MCF 10A (cell line): ENCODE measurements at places on chromosomes 2 and 18. TPM values are rescaled to one million over a fixed set of nuclear protein-coding genes. Genes with fewer than 3 reads are reported as not detected.

Gene MAB21L4
- total RNA-seq, result not detected in 2 replicates

Gene CDH2
- 14.6 and 15.1 TPM in 2 replicates for total RNA-seq

Gene TEX44
- not detected in 2 replicates for total RNA-seq

Gene TCF23
- total RNA-seq, result not detected in 2 replicates

Gene NEUROD1
- not detected in 2 replicates for total RNA-seq

Gene YIPF4
- total RNA-seq, result 67.6 and 90.3 TPM in 2 replicates

DNA sequence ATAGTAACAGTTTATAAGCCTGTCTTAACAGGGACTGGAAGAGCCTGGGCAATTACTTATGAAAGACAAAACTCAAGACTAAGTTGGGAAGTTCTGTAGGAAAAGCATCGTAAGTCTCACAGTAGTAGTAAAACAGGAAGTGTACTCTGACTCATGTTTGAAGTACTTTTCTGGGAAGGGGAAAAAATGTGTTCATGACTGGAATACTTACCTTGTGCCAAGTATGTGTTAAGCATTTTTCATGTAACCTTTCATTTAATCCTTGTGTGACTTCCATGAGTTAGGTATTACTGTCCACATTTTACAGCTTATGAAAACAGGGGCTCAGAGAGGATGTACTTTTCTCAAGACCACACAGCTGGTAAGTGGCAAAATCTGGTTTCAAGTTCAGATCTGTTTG lies 13.7 kb upstream of the SKOR2 start:
- DNase-seq, result peak; percentile 68

DNA sequence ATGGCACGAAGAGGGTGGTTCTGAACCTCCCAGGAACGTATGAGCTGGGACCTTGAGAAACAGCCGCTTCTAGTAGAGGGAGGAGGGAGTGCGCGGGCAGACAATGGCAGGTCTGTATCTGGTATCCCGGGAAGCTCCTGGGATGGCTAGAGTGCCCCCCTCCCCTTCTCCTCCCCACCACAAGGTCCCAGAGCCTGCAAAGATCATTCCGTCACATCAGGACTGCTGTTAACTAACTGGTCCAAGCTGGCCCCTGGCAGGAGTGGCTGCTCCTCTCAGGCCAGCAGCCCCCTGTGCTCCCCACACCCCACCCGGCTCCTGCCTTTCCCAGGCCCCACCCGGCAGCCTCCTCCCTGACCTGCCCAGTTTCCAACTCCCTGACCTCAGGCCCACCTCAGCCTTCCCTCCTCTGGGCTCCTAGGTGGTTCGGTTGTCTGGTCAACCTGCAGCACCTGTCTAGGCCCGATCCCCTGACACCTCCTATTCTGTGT lies 75.0 kb downstream of the TPO start:
- no peak for DNase-seq

GRCh38 chr18:23201741-23202140 lies 66.5 kb downstream of the CABLES1 start:
- DNase-seq, result no peak

DNA sequence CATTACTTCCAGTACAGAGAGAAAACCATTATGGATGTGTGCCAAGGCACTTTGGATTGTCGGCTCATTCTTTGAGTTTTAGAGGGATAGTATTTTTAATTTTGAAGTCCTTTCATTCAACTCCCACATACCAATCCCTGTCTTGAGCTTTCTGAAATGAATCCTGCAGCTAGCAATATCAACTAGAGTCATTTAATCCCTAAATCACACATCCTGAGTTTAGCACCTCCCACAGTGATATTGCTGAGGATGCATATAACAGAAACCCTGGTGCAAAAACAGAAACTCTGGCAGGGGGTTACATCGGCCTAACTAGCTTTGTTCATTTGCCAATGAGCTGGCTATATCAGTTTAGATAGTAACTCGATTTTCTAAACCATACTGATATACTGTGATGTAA lies 427.3 kb downstream of the LRP1B start:
- no peak for DNase-seq

DNA sequence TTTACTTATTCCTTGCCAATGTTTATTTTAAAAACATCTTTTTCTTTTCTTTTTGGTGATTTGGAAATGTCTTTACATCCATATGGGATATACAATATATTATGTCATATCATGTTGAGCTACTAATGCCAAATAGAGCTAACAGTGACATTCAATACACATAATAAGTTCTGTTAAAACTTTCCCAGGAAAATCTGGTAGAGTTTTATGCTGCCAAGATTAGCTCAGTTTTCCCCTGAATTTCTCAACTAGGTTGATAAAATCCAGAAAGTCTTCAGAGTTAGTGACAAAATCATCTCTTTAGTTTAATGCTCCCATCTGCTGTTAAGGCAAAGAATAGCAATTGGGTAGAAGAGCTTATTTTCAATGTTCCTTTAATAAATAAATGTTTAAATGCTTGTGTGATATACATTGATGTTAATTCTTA lies 9.9 kb downstream of the COL3A1 start:
- DNase-seq, result peak; percentile 48

- no peak for DNase-seq
These were observed 143.4 kb downstream of the NR4A2 start for GRCh38 chr2:156189143-156189542.

DNA sequence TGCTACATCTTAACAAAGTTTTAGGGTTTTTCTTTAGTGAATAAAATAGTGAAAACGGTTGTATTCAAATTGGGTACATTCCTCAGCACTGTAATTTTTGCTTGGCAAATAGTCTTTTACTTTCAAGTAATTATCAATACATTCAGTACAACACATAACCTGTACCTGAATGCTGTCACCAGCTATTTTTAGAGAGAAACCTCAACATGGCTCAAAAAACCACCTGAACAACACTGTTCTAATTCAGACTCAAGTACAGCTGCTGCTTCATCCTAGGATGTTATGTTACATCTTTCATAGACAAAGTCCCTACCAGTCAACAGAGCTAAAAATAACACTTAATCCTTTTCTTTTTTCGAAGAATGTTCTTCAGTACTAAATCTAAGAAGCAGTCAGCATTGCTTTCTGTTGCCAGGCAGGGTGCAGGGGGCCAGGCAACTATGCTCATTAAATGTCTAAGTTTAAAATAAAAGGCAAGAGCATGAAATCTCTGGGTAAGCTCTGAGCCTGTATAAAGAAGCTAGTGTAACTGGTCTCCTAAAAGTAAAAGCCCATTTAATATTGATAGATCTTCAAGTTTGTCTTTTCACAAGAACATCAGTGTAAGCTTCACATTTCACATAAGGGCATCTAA lies 20.5 kb downstream of the PDIA6 start:
- DNase-seq, result no peak

DNA sequence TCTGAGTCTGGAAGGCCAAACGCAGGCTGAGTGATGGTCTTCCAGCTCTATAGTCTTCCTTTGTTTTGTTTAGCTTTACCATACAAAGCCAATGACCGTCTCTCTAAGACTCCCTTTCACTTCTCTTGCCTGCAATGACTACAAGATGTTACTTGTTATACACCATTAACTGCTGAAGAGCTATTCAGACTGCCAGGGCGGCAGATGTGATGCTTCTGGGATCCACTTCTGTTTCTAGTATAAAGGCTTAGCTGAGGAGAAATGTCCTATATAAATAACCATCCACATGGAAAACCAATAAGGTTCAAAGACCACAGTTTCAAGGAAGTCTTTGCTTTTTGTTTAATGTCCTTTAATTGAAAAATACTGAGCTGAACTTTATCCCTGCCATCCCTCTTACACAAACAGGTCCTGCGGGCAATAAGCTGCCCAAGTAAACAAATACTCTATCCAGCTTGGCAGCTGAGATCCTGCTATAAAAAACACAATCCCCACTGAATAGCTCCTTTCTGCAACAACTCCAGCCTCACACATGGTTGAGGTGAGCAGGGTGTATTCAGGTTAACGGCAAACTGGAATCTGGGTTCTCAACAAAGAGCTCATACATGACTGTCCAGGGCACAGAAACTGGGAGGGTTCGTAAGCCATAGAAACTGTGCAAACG lies 124.6 kb downstream of the VIT start:
- no peak for DNase-seq

- no peak for DNase-seq
These were observed 95.9 kb downstream of the GFPT1 start for GRCh38 chr2:69291004-69291650.

GRCh38 chr2:163407296-163407695 lies 328.5 kb downstream of the FIGN start:
- no peak for DNase-seq

DNA sequence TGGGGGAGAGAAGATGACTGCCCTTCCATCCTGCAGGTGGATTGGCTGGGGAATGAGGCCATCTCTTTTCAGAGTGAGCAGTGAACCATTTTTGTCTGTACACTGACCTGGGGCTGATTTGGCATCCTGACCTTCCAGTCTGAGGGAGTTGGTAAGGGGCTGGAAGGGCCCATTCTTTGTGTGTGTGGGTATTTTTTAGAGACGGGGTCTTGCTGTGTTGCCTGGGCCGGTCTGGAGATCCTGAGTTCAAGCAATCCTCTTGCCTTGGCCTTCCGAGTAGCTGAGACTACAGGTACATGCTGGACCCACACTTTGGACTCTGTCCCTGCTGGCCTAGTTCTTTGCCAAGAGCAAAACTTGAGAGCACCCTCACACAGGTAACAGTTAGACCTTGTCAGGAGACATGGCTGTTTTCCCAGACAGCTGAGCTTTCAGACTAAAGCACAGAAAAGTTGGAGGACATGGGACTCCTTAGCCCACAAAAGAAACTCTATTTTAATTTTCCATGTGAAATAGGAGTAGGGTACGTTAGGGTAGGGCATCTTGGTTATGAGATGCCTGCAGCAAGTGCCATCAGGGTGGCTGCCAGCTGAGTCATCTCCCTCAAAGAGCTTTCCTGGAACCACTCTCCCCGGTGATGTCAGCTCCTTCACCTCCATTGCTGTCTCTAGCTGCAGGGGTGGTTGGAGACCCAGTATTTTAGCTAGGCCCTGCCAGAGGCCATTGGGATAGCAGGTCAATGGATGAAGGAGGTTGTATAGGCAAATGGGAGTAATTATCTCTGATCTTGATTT lies 60.7 kb downstream of the DGKD start:
- DNase-seq, result peak; percentile 93

GRCh38 chr2:235917506-235917905 lies 250.7 kb downstream of the GBX2 start:
- no peak for DNase-seq
